ENCODE measurements at places on chromosomes 13 and 19.
A peak's percentile ranks its signal among the peaks of the same experiment; 100 is the strongest.

DNA sequence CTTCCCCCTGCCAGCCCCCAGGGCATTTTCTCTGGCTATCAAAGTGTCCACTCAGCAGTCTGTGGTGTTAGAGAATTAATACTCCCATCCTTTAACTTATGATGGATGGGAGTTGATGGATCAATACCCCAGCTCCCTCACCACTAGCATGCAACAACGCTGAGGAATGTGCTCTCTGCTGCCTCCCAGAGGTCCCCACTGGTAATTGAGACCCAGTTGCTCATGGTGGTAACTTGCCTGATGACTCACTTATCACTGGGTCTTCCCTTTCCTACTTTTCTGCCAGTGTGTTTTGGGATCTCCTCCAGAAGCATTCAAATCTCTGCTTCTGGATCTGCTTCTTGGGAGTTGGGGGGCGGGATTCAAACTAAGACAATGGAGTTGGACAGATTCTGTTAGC lies 20.3 kb upstream of the CACNA1A start:
- peak; percentile 34 for DNase-seq

- no peak for DNase-seq
Observed at GRCh38 chr19:56270676-56271075, 1.9 kb upstream of the EDDM13 start.

- DNase-seq = no peak
Observed at GRCh38 chr13:40812102-40812501, 22.7 kb downstream of the SLC25A15 start.

DNA sequence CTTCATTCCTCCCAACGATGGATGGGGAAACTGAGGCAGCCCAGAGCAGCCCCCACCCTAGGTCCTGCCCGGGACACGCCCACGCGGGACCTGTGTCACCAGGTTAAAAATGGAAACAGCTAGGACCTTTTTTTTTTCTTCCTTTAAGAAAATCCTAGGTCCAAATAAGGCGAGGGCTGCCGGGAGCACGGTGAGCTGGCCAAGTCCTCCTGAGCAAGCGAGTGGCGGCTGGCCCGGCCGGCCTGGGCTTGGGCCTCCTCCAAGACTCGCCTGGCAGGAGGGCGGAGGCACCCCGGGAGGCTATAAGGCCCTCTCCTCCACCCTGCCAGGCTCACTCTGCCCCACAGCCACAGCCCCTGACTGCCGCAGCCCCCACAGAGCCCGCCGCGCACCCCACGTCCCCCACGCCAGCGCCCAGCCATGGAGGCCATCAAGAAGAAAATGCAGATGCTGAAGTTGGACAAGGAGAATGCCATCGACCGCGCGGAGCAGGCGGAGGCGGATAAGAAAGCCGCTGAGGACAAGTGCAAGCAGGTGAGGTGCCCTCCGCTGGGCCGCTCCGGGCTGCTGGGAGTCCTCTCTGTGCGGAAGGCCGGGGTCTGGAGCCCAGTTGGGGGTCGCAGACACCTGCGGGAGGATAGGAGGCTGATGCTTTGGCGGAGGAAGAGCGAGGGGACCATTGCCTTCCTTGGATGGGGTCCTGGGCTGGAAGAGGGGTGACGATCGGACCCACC lies 8.9 kb upstream of the TPM4 start:
- DNase-seq = no peak

- no peak for DNase-seq
Observed at GRCh38 chr13:28306325-28306724, 168.0 kb downstream of the PAN3 start.

- DNase-seq = no peak
Observed at GRCh38 chr19:47794526-47794925, 9.8 kb downstream of the TPRX1 start.

DNA sequence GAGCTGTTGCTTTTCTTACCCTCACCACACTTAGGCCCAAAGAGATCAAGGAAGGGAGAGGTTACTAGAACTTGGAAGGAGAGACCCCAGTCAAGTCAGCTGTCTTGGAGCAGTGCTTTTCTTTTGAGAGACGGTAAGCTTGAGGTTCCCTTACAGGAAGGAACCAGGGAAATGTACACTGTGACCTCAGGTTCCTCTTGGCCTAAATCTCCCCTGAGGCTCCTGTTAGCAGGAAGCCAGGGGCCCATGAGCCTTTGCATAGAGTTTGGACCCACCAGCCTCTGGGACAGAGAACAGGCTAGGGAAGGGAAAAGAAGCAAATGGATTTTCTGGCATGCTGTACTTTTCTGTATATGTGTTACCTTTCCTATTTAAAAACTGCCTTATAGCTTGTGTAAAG lies 5.9 kb upstream of the GPR18 start:
- DNase-seq = no peak

DNA sequence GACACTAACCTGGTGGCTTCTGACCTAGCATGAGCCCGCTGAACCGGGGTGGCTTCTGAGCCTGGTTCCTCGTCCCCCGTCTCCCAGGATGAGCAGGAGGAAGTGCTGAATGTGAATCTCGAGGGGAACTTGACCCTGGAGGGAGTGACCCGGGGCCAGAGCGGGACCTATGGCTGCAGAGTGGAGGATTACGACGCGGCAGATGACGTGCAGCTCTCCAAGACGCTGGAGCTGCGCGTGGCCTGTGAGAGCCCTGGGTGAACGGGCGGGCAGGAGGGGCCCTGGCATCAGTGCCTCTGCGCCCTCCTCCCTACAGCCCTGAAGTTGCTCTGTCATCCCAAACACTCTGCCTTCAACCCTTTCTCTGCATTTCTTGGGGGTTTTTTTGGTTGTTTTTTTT lies 5.6 kb downstream of the BCAM start:
- DNase-seq = no peak

Data from activated T-cell treated with anti-CD3 and anti-CD28 coated beads, Interleukin-2, amount 50 U/mL, for 48 hours (primary cell).